ENCODE measurements at places on chromosomes 16 and 17. TPM values are rescaled to one million over a fixed set of nuclear protein-coding genes. Genes with fewer than 3 reads are reported as not detected.

Gene KRTAP16-1
- total RNA-seq, result not detected

- no peak for DNase-seq
These were observed 1.4 kb downstream of the NFAT5 start for GRCh38 chr16:69566981-69567680.

Gene PRSS33
- total RNA-seq, result not detected

DNA sequence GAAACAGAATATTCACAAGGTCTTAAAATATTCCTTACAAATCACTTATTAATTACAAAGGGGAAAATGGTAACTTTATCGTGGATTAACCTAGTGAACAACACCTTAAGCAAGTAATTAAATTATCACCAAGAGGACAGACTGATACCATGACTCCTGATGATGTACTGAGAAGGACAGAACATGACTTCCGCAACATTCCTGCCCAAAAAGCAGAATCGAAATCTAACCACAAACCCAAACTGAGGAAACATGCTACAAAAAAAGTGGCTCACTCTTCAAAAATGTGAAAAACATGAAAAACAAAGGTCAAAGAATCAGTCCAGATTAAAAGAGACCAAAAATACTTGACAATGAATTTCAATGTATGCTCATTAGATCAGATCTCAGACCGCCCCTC, 151.5 kb downstream of the AATF start:
- no peak for DNase-seq

Gene ADAMTS18
- 47.5 TPM for total RNA-seq

Gene DNASE1L2
- total RNA-seq, result 0.82 TPM

Gene PRSS36
- not detected for total RNA-seq

Gene SNTB2
- total RNA-seq, result 51.4 TPM

DNA sequence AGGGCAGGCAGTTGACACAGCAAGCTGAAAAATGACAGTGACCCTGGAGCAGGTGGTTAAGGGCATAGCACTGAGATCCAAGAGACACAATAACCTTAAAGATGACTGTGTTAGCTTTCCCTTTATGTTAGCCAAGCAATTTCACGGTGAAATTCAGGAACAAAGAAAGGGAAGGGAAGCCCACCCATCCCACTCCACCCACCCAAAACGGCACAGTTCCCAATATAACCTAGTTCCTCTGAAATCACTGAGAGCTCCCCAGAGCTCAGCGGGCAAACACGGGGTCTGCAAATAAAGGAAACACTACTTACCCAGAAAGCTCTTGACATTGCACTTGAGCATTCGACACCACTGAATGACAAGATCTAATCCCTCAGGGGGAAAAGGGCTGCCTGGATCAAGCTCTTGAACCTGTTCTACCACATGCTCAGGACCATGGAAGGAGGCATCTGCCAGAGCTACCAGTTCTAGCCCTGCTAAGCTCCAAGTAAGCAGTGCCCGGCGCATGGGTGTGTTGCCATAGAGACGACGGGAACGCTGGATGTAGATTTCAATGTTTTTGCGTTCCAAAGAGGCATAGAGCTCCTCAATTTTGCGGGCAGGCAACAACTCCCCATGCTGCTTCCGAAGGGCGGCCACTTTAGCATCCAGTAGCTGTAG, 10.6 kb downstream of the BLTP2 start:
- no peak for DNase-seq

GRCh38 chr16:27436065-27436464, 34.1 kb downstream of the IL21R start:
- no peak for DNase-seq

Gene PPY
- total RNA-seq, result not detected

- no peak for DNase-seq
These were observed 10.0 kb upstream of the C1QTNF8 start for GRCh38 chr16:1105888-1106620.

DNA sequence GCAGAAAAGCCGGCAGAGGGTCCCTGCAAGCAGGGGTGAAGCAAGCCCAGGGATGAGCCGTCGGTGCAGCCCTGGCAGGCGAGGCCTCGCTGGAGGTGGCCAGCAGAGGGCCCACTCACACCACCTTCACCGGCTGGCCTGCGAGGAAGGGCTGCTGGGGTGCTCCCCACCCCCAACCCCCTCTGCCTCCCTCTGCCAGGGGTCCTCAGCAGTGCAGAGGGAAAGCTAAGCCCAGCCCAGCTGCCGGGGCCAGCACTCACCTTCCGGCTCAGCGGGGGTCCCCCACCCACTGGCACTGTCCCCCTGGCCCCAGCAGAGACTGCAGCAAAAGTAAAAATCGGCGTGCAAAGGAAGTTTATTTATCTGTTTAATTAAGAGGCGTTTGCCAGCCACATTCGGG, 113.4 kb downstream of the ENGASE start:
- DNase-seq, result no peak

Gene CCDC200
- not detected for total RNA-seq

Gene PPP1R27
- not detected for total RNA-seq

DNA sequence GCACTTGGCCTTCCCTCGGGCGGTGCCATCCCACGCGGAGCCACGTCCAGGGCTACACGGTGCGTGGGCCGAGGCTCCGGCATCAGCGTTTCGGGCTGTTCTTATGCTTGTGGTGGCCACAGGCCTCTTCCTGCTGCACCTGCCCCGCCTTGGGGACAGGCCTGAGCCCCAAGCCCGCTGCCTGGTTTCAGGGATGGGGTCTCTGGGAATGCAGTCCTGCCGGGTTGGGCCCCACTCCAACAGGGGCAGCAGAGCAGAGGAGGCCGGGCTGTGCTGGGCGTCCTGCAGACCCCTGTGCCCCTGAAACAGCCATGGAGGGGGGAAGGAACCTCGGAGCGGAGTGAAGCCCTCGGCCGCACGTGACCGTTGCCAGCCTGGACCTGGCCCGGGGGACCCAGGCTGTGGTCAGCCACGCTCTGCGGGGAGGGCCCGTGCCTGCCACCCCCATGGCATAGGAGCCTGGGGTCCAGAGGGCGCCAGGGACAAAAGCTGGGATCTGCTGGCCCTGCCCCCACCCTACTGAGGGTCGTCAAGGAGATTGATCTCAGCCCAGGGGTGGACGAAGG, 453 bp upstream of the WFIKKN1 start:
- DNase-seq, result no peak

Measured in glomerular endothelial cell (primary cell).